ENCODE measurements at places on chromosomes 2 and 18. TPM values are rescaled to one million over a fixed set of nuclear protein-coding genes. Genes with fewer than 3 reads are reported as not detected.

DNA sequence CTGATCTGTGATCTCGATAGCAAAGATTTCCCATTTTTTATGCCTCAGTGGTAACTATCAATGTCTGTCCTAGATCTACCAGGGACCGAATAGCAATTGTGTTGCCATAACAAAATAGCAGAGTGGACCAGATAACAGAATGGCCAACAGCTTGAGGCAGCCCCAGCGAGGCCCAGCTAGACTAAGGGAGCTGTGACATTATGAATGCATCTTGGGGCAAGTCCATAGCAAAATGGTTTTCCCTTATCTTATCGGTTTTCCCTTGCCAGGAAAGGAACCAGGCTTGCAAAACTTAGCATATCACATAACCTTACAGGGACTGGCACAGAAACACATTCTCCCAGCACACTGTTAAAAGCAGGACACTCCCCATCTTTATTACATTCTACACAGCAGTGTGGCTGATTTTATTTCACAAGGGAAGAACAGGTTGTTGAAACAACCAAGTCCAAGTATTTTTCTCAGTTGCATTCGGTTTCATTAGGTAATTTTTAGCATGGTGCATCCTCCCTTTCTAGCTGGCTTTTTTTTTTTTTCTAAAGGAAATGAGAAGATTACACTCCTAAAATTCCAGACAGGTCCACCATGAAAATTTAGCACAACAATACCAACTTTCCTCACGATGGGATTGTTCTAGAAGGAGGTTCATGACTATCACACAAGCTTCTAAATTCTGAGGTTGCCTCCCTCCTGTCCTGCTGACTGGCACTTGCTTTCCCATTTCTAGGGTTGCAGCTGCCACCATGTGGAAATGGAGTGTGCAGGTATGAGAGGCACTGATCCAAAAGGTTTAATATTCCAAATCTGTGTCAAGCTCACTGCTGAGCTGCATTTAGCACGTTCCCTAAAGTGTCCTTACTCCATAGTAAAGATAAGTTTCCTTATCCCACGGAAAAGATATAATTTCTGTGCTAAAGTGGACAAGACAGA, 97.0 kb upstream of the SLC35G4 start:
- DNase-seq, result no peak

DNA sequence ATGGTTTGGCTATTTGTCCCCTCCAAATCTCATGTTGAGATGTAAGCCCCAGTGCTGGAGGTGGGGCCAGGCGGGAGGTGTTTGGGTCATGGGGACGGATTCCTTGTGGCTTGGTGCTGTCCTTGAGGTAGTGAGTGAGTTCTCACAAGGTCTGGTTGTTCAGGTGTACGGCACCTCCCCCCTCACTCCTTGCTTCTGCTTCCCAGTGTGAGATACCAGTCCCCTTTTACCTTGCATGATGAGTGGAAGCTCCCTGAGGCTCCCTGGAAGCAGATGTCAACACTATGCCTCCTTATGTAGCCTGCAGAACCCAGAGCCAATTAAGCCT, 232.6 kb downstream of the LDLRAD4 start:
- DNase-seq, result no peak

DNA sequence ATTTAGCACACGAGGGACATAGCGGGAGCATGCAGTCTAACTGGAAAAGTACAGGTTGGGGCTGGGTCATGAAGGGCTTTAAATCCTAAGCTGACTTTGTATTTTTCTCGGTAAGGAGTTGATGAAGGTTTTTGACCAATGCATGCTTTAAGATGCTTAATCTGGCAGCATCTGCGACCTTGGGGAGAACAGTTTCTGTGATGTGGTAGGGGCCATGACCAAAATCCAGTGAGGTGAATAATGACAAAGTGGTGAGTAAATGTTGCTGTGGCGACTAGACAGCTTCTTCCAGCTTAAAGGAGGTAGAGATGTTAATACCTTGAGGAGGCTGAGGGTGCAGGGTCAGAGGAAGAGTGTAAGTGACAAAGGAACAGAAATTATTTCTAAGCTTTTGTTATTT, 174.6 kb upstream of the ALPP start:
- no peak for DNase-seq

DNA sequence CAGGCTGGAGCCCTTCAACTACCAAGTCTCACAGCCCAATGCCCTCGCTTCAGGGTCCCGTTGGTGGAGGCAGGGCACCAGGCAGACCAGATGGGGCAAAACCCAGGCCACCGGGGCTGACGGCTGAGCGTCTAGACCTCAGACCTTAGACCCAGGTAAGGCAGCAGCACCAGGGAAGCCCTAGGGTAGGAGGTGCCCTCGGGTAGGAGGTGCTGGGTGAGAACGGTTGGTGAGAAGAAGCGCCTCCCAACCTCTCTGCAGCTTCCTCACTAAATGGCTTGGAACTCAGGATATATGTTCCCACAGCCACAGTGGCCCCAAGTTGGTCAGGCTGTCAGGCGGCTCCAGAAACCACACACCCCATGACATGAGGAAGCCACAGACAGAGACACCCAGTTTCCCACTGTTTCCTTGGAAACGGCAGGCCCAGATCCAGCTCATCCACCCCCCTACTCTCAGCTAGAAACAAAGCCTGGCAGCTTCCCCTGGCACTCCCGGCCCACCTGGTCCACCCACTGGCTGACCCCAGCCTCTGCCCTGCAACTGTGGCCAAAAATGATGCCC, 13.1 kb upstream of the MLPH start:
- no peak for DNase-seq

DNA sequence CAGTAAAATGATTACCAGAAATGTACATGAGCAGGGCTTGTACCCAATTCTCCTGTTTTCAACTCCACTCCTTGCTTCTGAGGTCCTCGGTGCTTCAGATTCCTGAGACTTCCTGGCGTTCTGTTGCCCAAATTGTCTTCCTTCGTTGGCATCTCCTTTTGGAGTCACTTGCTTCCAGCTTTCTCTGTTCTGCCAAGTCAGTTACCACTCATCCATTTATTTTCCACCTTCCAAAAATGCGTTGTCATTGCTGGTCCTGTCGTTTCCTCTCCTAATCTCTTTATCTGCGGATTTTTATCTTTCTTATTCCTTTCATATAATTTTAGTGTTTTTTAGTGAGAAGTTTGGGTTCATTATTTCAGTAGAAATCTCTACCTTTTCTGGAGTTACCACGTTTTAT, 18.5 kb upstream of the EFR3B start:
- no peak for DNase-seq

GRCh38 chr18:39489431-39489830, 1923.8 kb upstream of the CELF4 start:
- DNase-seq, result no peak

GRCh38 chr18:22639026-22639463, 221.3 kb upstream of the CTAGE1 start:
- DNase-seq, result no peak

Gene KRTCAP3
- 57.3 TPM for total RNA-seq

Gene LYPD6
- total RNA-seq, result 3.0 TPM

Gene GPAT2
- total RNA-seq, result not detected

Gene GAD1
- 1.8 TPM for total RNA-seq

Measured in H9 (cell line).